ENCODE measurements at places on chromosomes 5 and 9.

DNA sequence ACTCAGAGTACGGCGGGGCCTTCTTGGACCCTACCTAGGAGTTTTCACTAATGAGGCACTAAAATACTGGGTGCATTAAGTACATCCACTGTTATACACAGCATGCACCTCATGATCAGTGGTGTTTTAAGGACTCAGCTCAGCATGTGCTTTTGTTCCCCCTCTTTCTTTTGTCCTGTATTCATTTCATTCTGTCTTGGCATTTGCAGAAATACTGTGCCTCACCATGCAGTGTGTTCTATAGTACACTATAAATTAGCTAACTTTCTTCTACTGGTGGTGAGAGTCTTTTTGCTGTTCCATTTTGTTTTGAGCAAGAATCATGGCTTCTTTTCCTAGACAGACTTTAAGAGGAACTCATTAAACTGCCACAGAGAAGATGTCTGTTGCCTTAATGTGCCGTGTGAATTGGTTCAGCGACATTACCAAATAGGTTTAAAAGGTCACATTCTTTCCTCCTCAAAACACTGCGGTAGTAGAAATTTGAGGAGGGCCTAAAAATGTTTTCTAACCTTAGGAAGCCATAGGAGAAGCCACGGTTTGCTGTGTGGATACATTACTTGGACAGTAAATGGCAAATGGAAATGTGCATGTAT is 276.6 kb downstream of the MAST4 start:
- no peak for DNase-seq

GRCh38 chr5:8710426-8710930 is 835.4 kb downstream of the SEMA5A start:
- no peak for DNase-seq

DNA sequence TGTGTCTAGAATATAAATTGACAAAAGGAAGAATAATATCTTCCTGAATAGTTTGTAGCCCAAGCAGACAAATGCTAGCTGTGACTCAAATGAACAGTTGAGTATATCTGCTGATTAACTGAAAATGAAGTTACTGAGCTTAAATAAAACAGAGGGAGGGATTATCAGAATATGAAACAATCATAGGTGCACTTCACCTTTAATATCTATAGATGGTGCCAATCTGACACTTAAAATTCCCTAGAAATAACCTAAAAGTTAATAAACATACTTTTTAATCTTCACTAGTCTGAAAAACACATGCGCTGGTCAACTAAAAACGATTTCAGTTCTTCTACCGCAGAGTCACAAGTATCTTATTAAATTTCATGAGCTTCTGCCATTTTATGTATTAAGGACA is 280.8 kb upstream of the RASA1 start:
- no peak for DNase-seq

- no peak for DNase-seq
These were observed 67.8 kb downstream of the COL23A1 start for GRCh38 chr5:178522361-178522760.

- no peak for DNase-seq
These were observed 3.8 kb downstream of the PCDH12 start for GRCh38 chr5:141954194-141954593.

DNA sequence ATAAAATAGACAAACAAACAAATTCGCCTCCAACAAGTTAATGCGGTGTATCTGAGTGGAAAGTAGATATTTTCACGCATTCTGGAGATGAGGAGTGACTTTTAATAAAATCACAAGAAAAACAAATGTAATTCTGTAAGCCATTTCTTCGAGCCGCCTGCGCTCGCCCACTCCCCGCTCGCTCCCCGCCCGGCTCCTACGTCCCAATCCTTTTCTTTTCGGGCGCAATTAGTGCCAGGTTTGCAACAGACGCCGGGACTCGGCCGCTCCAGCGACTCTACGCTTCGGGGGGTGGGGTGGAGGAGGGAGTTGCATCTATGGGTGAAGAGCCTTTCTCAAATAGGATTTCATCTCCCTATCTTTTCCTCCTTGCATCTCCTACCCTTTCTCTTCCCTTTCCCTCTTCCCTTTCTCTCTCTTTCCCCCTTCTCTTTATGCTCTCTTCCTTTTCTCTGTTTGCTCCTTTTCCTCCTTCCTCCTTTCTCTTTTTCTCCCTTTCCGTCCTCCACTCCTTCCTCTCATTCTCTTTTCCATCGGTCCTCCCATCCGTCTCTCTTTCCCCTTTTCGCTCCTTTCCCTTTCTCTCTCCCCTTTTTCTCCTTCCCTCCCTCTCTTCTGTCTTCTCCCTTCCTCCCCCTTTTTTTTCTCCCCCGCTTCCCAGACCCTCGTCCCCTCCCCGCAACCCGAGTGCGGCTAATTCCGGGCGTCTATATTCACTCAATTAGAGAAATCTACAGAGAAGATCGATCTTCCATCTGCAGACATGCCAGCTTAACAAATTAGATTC is 6.1 kb upstream of the OTP start:
- DNase-seq = no peak

DNA sequence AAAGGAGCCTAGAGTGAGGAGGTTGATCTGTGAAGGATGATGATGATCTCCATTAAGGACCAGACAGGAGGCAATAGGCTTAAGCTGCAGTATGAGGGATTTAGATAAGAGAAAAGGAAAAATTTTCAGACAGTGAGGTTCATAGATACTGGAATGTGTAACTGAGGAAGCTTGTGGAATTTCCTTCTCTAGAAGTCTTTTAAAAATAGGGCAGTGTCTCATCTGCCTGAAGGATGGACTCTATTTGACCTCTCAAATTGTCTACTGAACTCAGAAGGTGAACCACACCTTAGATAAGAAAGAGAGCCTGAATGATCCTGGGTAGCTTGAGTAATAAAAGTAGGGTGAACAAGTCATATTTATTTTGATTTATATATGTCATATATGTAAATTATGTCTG is 148.2 kb upstream of the CDKN2B start:
- DNase-seq = no peak

GRCh38 chr9:78811622-78812276 is 514.8 kb downstream of the PSAT1 start:
- no peak for DNase-seq
